SHP77 (cell line): ENCODE measurements at places on chromosomes 11 and 22.

DNA sequence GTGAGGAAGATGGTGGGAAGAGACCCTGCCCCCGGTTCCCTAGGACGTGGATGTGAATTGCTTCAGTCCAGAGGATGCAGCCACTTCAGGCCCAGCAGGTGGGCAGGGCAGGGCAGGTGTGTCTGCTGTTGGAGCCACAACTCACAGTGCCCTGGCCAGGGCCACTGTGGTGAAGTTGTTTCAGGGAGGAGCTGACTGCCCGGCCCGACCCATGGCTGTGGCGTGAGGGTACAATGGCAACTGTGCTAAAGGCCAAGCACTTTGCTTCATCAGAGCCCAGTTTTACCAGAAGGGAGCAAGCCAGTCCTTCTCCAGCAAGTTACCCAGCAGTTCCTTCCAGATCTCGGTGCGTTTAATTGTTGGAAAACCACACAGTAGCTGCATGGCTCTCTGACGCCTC, 1174.4 kb downstream of the BRD1 start:
- DNase-seq, result peak; percentile 34

GRCh38 chr22:17884893-17885292, 110.6 kb upstream of the BID start:
- DNase-seq, result no peak

- peak; percentile 99 for DNase-seq
These were observed 571.2 kb downstream of the TBC1D22A start for GRCh38 chr22:47333625-47334024.

GRCh38 chr11:119222308-119222707, 16.2 kb downstream of the CBL start:
- peak; percentile 17 for DNase-seq

GRCh38 chr11:69558519-69558941, 77.1 kb downstream of the LINC01488 start:
- DNase-seq, result no peak

DNA sequence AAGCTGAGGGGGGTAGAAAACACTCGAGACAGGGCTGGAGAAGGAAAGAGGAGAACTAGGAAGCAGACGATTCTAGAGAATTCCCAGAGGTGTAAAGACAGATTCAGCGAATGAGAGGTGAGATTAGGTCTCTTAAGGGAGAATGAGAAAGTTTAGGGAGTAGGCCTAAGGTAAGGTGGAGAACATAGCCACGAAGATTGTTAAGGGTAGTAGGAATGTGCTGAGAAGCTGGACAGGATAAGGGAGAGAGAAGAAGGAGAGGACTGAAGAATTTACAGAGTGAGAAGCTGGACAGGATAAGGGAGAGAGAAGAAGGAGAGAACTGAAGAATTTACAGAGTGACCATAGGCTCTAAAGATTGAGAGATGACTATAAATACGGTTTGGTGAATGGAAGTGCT, 908 bp downstream of the PPME1 start:
- DNase-seq, result no peak

DNA sequence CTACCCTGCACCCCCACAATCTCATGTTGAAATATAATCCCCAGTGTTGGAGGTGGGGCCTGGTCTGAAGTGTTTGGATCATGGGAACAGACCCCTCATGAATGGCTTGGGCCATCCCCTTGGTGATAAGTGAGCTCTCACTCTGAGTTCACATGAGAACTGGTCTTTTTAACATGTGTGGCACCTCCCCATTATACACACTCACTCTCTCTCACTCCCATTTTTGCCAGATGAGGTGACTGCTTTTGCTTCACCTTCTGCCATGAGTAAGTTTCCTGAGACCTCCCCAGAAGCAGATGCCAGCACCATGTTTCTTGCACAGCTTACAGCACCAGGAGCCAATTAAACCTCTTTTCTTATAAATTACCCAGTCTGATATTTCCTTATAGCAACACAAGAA, 32.1 kb upstream of the DRD2 start:
- DNase-seq, result no peak

DNA sequence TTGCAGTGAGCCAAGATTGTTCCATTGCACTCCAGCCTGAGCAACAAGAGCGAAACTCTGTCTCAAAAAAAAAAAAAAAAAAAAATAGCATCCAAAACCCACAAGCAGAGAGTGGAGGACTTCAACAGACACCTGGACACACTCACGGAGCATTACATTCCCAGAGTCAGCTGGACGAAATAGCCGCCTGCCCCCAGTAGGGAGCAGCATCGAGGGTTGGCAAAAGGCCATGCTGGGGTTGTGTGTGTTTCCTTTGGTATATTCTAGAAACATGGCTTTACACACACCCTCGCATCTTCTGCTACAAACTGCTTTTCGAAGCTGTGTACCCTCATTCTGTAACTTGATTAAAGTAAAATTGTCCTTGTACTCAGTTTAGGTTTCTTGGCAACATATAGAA, 5.3 kb downstream of the ADA2 start:
- DNase-seq, result peak; percentile 23

DNA sequence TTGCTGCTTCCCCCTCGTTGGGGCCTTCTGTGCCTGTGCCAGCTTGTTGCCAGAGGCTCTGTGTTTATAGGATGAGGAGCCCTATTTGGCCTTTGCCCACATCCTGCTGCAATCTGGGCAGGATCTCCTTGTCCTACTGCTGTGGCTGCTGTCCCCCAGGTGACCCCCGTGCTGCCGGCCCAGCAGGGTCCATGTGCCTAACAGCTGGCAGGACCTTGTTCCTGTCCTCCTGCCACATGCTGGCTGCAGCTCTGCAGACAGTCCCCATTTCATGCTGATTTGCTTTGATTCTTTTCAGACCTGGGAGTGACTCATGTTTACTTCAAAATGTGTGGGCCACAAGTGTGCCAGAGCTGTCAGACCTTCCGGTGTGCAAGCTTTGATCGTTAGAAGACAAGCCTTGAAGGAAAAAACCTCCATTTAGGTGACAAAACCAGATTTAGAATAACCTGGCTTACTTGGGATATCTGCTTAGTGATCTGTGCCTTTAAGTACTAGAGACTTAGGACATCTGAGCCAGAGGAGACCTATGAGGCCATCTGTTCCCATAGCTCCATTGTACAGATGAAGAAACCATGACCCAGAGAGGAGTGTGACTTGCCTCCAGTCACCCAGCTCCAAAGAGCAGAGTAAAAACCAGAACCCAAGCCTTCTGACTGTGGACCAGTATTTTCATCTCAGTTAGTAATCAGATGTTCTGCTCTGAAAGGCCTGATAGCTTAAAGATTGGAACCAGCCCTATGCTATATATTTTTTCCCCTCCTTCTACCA, 11.1 kb downstream of the NAV2 start:
- DNase-seq, result no peak

- no peak for DNase-seq
These were observed 25.1 kb upstream of the USP47 start for GRCh38 chr11:11816511-11817314.

DNA sequence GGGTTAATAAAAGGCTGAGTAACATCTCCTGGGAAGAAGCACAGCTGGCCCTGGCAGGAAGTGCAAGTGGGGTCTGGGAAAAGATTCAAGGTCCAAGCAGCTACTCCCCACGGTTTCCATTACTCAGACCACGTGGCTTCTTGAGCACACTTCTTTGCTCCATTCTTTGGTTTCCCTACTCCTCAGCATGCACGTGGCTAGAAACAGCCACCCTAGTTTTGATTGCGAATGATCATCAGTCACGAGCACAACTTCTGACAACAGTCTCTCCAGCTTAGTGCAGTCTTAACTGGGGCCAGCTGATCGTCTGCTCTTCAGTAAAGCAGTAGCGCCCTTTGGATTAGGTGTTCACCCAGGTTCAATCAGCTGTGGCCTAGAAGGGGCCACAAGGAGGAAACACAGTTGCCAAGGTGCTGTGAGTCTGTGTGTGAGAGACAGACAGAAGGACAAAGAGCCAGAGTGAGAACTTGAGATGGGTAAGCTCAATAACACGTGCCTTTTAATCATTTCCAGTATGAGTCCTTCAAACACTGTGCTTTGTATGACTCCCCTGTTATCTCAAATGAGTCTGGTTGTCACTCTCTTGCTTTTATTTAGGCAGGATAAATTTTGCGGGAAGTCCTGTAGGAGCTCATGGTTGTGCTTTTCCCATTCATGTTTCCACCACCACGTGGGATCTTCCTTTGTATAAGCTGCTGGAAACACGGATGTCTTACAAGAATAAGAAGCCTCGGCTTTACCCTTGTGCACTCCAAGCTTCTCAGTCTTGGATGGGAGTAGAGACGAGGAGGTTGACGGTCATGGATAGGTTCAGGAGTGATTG, 901 bp upstream of the PARVA start:
- no peak for DNase-seq

DNA sequence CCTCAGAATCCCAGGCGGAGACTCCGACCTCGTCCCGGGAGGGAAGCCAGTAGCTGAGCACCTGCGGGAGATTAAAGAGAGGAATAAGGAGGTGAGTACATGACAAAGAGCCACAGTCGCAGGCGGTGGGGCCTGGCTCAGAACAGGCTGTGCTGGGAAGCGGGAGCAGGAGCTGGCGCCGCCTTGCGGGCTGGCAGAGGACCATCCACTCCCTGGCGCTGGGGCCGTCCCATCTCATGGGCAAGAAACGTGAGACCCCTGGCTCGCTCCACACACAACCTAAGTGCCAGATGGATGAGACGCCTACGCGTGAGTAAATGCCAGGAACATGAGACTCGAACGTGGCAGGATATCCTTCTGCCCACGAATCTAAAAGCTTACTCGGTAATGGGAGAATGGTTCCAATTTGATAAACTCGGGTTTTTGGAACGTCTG, 6.3 kb downstream of the CEND1 start:
- peak; percentile 57 for DNase-seq

DNA sequence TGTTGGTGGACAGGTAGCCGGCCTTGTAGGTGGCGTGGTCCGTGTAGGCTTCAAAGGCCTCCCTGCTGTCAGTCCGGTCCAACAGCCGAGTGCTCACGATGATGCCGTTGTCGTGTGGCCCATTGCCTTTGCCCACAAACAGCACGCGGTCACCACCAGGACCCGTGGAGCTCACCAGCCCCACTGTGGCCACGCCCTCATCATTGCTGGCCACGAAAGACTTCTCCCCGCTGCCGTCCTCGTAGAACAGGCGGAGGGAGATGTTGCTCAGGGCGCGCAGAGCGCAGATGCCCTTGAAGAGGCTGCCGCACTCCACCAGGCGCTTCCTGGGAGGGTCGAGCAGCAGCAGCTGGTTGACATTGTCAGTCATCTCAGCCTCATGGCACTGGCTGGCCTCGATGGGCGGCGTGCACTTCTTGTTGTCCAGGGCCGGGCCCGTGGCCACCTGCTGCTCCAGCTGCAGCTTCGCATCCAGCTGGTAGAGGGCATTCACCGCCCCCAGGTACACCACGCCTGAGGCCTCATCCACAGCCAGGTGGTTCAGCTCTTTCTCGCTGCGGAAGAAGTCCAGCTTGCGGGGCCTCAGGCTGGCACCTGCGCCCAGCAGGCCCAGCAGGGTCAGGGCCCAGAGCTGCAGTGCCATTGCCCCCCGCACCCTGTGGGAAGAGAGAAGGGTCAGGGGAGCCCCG, 17.4 kb downstream of the PLXNB2 start:
- peak; percentile 32 for DNase-seq

GRCh38 chr11:19903620-19904069, 191.0 kb downstream of the NAV2 start:
- no peak for DNase-seq

DNA sequence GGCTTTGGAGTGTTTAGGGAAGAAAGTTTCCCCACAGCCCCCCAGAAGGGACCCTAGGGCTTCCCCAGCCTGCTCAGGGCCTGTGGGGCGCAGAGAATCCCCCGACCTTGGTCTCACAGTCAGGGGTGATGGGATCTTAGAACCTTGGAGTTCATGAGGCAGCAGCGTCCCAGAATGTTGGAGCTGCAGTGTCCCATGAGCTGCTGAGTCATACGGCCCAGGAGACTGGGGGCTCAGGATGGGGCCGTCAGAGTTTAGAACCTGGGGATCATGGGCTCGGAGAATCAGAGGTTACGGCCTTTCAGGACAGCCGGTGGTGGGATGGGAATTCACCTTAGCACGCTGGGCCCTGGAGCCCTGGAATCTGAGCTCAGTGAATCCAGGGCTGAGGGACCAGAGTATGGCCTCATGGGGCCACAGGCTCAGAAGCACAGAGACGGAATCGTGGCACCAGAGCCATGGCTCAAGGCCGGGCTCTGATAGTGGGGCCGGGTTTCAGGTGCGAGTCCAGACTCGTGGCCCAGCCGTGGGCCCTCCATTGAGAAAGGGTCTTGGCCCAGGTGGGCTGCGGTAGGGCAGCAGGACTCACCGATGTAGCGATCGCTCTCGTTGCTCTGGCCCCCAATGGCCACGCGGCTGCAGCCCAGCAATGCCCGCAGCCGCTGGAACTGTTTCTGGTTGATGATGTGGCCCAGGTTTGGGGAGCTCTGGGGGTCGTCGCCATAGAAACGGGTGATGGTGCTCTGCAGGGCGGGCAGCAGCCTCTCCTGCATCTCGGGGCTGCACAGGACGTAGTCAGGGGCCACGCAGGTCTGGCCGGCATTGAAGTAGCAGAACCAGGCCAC, 9.5 kb downstream of the ALDH3B2 start:
- DNase-seq, result no peak

GRCh38 chr22:48757985-48758561, 1069.6 kb downstream of the BRD1 start:
- DNase-seq, result peak; percentile 60

DNA sequence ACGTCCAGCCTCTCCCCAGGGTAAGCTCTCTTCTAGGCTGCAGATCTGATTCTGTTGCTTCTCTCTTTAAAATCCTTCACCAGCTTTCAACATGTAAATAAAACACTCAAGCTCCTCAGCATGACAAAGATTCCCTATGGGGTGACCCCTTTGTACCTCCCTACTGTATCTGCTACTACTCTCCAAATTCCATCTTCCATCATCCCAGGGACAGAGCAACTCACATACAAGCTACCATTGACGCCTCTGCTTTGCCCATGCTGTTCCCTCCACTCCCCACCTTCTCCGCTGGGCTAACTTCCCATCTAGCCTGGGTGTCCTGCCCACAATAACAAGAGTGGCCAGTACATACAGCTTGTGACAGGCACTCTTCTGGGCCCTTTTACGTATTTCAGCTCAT, 207.5 kb upstream of the ZBED5 start:
- DNase-seq, result no peak

DNA sequence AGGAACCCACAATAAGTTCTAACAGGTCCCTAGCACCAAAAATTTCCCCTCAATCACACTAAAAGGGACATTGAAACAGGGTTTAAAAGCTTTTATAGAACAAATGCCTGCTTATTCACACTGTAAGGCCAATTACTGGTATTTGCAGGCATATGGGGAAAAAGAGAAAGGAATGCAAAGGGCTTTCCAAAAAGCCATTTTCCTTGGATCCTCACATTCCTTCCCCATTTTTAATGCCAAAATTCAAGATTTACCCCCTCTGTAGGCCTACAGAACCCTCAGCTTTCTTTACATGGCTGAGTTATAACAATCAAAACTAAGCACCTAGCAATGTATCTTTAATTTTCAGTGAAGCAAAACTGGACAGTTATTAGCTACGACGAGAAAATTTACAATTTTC, 102.0 kb downstream of the SBF2 start:
- no peak for DNase-seq

- DNase-seq, result no peak
These were observed 54.3 kb downstream of the PISD start for GRCh38 chr22:31607696-31608095.

GRCh38 chr22:32185821-32186220, 19.1 kb downstream of the RFPL2 start:
- no peak for DNase-seq
